Kidney epithelial cell (primary cell): ENCODE measurements at places on chromosomes 6 and 20.
A peak's percentile ranks its signal among the peaks of the same experiment; 100 is the strongest.

GRCh38 chr20:10129749-10130148 is 88.9 kb upstream of the SNAP25 start:
- DNase-seq = no peak

DNA sequence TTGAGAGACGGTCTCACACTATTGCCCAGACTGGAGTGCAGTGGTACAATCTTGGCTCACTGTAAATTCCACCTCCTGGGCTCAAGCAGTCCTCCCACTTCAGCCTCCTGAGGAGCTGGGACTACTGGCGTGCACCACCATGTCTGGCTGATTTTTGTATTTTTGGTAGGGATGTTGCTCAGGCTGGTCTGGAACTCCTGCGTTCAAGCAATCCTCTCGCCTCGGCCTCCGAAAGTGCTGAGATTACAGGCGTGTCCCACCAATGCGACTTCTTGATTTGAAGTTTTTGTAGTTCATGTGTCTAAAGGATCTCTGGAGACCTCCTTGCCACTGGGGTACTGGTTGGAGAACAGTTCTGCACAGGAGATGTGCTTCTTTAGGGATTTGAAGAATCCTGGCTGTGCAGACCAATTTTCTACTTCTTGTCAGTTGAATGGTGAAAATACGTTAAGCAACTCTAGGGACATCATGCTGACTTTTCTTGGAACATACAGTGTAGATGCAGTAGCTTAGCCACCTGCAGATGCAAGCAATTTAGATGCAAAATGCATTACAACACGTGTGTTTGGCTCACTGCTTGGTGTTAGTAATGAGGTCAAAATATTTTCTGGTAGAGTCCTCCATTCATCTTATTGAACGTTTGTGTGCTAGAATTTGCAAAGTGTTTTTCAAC is 28.2 kb downstream of the SYTL3 start:
- DNase-seq = no peak

- DNase-seq = no peak
Observed at GRCh38 chr6:49866485-49866943, at the start of gene CRISP1. Gene CRISP1 (minus strand): TSS chr6:49866535. CDS start chr6:49857400, 9,135 bp downstream.

GRCh38 chr6:37585523-37585905 is 85.8 kb upstream of the CCDC167 start:
- no peak for DNase-seq

GRCh38 chr6:54058236-54058635 is 53.0 kb upstream of the MLIP start:
- DNase-seq = no peak

DNA sequence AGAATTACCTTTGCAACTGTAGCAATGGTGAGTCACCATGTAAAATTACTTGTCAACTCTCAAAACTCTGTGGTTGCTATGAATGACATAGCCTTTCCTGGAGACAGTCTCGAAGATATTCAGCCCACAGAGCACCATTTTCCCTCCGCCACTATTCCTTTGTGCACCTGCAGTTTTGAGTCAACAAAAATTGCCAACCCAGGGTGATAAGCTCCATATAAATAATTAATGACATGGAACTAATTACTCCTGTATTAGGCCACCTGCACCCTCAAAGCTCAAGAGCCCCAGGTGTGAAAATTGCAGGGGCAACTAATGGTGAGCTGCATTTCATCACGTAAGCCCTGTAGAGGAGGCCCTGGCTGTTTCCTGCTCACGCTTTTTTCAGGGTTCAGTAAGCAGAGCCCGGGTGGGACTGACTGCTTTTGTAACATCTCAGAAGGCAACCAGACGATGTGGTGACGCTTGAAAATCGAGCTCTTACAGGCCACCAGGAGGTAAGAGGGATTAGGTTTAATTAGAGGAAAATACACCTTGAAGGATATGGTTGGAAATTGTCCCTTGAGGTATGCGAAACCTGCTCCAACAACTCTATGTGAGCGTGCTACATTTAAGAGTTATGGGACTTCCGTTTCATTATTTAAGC is 70.8 kb downstream of the BMP2 start:
- peak; percentile 78 for DNase-seq

- DNase-seq = no peak
Observed at GRCh38 chr6:105302617-105303128, 100.2 kb downstream of the PREP start.
